ENCODE measurements at places on chromosomes 2 and 18.
A peak's percentile ranks its signal among the peaks of the same experiment; 100 is the strongest.

GRCh38 chr2:222835143-222835822, 25.6 kb upstream of the ACSL3 start:
- no peak for DNase-seq

DNA sequence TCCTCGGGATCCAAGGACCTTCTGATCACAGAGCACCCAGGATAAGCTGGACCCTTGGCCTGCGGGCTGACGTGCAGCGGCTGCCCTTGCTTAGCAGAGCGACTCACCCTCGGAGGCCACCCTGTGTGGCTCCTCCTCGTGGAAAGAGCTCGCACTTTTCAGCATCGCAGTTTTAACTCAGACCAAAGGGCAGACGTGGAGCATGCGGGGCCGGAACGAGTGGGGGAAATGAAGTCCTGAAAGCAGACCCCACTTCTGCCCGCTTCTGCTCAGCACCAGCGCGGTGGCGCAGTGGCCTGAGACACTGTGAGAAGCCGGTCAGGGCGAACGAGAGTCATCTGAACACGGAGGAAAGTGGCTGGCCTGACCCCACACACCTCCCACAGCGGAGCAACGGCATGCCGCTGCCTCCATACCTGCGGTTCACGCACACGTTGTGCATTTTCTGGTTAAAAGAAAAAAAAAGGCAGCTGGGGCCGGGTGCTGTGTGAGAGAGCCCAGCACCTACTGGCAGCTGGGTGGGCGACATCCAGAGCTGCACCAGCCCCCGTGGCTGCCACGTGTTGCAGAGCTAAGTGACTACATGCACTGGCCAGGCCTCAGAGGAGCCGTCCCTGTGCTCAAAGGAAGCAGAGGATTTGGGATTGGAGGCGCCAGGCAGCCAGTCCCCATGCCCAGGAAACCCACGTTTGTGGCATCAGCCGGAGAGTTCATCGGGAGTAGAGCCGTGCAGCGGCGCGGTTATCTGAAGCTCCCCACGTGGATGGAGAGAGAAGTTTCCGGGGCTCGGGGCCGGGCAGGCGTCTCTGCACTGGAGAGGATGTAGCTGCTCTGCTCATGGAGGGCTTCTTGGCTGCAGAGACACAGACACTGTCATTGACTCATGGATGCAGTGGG, 89.7 kb downstream of the USP40 start:
- no peak for DNase-seq

DNA sequence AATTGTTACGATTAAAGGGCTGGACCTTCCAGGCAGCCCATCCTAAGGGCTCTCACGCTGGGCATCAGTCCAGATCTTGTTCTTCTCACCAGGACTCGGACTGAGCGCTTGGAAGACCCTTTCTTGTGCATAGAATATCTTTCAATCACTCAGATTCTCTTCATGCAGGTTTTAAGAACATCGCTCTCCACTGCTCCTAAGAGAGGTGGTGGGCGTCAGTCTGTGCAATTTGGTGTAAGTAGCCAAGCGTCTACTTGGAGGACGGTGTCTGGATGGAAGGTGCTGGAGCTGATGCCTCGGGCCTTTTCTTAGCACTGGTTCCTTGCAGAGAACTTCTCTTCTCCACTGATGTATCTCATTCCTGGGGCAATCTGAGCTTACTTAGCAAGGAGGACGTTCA, 68.7 kb downstream of the ASB1 start:
- no peak for DNase-seq

DNA sequence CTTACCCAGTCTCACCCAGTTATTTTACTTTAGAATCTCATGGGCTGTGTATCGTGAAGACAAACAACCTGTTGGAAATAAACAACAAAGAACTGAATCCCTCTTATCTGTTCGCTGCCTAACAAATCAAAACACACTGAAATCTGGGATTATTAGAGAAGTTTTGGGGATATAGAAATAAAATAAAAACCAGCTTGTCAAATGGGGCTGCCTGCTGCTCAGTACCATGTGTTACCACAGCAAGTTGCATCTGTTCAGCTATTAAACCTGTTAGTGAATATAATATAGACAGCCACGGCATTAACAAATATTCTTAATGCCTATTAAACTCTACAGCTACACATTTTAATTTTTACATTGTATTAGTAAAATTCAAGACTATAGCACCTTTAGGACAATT, 810.8 kb downstream of the NRXN1 start:
- no peak for DNase-seq

- no peak for DNase-seq
Measured at GRCh38 chr2:136384531-136385303, 266.8 kb upstream of the CXCR4 start.

GRCh38 chr2:9761577-9761976, 81.7 kb upstream of the TAF1B start:
- DNase-seq: no peak

DNA sequence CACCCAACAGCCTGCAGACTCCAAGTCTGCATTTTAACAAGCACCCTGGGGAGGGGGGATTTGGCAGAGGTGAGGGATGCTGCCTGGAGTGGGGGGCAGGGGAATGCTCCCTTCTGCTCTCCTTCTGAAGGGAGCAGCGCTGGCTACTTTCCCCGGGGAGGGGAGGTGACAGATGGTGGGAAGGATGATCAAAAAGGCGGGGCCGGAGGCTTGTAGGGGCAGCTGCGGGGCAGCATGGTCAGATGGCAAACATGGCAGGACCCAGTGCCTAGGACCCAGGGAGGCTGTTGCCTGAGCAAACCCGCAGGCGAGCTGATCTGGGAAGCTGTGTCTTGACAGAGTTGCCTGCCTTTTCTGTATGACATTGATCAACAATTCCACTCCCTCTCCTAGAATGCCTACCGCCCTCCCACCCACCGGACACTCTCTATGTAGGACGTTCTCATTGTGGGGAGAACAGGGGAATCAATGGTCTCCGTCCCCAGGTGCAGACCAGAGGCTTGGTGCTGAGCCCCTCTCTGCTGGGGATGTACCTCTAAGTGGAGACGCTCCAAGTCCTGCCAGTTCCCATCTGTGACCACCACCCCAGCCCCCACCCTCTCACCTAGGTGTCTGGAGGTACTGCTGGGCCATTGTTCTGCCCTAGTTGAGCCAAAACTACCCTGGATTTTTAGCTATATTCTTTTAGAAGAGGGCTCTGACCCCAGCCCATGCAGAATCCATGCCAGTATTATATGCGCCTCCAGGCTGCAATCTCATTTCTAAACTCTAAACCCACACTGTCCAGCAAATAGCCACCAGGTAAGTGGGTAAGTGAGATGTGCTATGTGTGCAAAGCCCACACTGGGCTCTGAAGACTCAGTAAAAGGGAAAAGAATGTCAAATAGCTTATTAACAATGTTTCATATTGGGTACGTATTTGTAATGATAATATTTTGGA, 89.7 kb upstream of the SEC11C start:
- DNase-seq: no peak

GRCh38 chr18:25123438-25124232, 228.3 kb downstream of the ZNF521 start:
- no peak for DNase-seq

- DNase-seq: no peak
Measured at GRCh38 chr2:239378918-239379640, 21.7 kb downstream of the HDAC4 start.

GRCh38 chr2:189024901-189025618, 50.9 kb downstream of the COL3A1 start:
- no peak for DNase-seq

DNA sequence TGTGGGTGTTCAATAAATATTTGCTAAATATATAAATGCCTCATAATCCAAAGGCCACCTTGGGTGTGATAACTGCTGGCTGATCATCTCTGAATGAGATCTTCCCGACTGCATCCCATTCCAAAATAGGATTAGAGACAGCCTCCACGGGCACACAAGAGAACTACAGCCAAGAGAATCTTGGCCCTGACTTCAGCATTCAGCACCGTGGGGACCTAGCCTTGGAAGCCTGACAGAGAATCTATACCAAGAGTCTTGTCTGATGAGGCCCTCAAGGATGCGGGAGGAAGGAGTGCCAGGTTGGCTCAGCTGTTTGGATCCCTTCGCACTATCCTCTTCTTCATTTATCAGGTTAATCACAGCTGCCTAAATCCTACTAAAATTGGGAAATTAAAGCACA, 85.8 kb downstream of the RBM43 start:
- no peak for DNase-seq

DNA sequence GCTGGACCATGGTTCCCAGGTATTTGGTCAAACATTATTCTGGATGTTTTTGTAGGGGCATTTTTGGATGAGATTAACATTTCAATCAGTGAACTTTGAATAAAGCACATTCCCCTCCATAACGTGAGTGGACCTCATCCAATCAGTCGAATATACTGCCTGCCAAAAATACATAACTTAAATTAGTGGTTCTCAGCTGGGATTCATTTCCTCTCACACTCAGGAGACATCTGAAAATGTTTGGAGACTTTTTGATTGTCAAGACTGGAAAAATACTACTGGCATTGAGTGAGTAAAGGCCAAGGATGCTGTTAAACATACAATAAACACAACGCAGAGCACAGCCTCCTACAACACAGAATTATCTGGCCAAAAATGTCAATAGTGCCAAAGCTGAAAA, 198.2 kb downstream of the MYO1B start:
- DNase-seq: no peak

- DNase-seq: no peak
Measured at GRCh38 chr18:61852496-61852895, 40.3 kb downstream of the RNF152 start.

GRCh38 chr2:233498126-233498525, 68.5 kb downstream of the USP40 start:
- no peak for DNase-seq

DNA sequence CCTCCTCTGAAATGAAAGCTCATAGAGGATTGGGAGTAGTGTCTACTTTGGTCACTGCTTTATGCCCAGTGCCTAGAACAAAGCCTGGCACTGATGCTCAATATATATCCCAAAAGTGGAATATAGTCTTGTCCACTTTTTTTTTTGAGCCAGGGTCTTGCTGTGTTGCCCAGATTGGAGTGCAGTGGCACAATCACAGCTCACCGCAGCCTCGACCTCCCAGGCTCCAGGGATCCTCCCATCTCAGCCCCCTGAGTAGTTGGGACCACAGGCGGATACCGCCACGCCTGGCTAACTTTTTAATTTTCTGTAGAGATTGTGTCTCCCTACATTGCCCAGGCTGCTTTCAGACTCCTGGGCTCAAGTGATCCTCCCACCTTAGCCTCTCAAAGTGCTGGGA, 3.8 kb downstream of the FKBP7 start:
- DNase-seq: no peak

- DNase-seq: no peak
Measured at GRCh38 chr2:147027436-147027835, 817.4 kb upstream of the ACVR2A start.

DNA sequence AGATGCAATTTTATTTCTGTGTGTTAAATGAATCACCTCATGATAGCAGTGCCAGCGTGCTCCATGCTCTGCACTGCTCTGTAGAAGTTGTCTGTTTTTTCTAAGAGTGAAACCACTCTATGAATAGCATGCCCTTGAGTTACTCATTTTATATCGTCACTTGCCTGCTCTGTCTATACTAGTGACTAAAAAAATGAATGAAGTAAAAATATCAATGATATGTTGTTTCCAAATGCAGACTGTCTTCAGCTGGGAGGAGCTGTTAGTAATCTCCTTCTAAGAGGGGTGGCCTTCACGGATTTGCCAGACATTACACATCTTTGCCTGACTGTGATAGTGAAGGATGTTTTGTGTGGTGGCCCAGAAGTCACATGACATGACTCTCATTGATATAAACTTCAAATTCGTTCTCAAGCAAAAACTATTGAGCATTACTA, 852.1 kb downstream of the CNTNAP5 start:
- no peak for DNase-seq

GRCh38 chr2:213121690-213122089, 29.7 kb downstream of the IKZF2 start:
- no peak for DNase-seq

- no peak for DNase-seq
Measured at GRCh38 chr2:174600349-174600748, 2.7 kb upstream of the WIPF1 start.

DNA sequence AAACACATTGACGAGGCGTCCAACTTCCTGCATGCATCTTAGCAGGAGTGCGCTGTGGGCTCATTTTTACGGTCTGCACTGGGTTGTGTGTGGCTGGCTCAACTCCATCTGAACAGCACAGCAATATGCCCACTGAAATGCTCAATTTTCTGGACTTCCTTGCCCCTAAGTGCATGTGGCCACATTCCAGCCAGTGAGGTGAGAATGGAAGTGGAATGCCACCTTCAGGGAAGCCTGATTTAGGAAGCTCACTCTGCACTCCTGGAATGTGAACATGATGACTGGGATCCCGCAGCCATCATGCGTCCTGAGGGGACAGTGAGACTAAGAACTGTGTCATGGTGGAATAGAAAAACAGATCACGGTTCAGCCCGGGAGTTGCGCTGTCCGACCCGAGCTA, 76.2 kb downstream of the PSMG2 start:
- DNase-seq: no peak

- DNase-seq: peak; percentile 83
Measured at GRCh38 chr2:158936978-158937377, 31.5 kb upstream of the TANC1 start.

DNA sequence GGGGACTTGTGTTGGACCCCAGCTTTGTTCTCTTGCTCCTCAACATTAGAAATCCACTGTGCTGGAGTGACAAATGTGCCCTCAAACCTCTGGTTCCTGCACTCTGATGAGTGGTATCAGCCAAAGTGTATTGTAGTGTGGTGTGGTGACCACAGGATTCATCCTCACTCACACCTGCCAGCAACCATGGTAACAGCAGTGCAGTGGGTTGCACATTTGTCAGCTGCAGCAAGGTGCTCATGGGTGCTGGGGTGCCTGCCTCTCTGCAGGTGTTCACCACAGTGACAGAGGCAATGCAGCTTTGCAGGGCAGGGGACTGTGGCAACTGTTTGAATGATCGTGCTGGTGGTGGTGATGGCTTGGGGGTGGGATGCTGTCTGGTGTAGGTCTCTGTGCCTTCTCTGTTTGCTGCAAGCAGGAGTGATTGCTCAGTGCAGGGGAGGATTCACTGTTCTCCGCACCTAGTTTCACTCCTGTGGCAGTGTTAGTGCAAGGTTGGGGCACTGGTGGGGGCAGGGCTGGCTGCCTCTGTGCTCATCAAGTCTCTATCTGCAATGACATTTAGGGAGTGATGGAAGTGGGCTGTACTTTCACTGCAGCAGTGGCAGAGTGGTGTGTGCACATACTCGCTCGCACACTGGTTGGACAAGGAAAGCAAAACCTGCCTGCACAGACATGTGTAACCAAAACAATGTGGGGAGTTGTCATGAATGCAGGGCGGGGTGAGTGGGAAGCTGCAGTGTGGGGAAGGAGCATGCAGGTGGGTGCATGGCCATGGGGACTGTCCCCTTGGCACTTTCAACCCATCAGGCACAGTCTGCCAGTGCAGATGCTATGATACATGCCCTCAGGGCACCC, 301.1 kb downstream of the PIK3C3 start:
- DNase-seq: no peak
